Left kidney (tissue), 8 donors: ENCODE measurements at places on chromosomes 12 and 14.

DNA sequence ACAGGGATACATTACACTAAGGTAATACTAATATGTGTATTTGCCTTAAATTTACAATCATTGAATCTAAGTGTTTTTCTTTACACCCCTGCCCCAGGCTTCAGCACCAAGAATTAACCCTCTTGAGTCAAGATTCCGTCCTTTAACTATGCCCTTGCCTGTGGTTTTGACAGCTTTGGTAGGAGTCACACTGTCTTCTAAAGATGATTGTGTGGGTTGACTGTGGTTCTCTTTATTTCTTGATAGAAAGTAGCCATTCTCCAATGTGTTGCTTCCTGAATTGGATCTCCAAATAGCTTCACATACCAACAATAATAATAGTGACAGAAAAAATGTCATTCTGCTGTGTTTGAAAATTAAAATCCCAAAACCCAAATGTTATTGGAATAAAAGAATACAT is 3.6 kb downstream of the CLEC7A start:
- no peak for DNase-seq

DNA sequence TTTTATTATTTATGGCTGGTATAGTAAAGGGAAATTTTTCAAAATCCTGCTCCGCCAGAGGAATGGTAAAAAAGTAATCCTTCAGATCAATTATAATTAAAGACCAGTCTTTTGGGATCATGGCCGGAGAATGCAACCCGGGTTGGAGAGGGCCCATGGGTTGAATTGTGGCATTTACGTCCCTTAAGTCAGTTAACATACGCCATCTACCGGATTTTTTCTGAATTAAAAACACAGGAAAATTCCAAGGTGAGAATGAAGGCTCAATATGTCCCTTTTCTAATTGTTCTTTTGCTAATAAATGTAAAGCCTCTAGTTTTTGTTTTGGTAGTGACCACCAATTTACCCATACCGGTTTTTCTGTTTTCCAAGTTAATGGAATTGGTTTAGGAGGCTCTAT is 602.8 kb downstream of the ALG10 start:
- no peak for DNase-seq

- DNase-seq, result no peak
Measured at GRCh38 chr12:74971201-74971600, 238.4 kb downstream of the KCNC2 start.

DNA sequence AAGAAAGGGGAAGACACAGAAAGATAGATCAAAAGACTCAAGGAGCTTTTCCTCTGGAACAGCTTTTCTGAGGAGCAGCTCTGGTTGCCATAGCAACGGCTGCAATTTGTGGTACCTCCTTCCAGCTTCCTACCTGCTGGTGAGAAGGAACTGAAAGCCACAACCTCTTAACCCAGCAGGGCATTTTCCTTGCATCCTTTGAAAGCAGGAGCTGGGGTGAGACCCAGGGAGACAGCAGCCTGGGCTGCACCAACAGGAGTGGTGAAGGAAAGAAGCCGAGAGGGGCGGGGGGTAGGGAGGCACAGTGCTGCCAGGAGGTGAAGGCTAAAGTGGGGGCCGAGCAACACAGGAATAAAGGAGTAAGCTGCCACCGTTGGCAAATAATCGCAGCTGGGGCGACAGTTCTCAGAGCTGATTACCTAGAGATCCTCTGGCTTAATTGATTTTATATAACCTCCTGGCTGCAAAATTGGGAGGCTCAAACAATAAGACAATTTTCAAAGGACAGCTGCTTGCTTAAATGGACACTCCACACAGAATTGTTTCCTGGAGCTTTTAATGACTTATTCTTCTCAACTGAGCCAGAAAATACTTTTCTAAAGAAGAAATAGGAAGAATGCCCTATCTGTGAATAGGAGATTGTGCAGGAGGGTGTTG is 129.4 kb downstream of the RPAP3 start:
- DNase-seq, result no peak

DNA sequence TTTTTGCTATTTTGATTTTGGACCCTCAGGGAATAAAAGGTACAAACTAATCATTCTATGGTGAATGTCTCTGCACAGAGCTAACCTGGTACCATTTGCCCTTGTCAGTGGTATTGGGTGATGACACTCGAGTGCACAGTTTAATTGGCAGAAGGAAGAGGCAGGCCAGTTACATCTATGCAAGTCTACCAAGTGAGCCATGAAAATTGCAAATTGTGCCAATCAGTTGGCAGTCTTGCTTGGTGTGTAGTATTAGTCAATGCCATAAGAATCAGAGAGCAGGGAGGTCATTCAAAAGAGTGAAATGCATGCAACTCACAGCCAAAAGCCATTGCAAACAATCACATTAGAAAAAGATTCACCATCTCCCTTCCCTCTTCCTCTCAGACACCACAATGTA is 479.6 kb downstream of the ADAMTS20 start:
- DNase-seq, result no peak

DNA sequence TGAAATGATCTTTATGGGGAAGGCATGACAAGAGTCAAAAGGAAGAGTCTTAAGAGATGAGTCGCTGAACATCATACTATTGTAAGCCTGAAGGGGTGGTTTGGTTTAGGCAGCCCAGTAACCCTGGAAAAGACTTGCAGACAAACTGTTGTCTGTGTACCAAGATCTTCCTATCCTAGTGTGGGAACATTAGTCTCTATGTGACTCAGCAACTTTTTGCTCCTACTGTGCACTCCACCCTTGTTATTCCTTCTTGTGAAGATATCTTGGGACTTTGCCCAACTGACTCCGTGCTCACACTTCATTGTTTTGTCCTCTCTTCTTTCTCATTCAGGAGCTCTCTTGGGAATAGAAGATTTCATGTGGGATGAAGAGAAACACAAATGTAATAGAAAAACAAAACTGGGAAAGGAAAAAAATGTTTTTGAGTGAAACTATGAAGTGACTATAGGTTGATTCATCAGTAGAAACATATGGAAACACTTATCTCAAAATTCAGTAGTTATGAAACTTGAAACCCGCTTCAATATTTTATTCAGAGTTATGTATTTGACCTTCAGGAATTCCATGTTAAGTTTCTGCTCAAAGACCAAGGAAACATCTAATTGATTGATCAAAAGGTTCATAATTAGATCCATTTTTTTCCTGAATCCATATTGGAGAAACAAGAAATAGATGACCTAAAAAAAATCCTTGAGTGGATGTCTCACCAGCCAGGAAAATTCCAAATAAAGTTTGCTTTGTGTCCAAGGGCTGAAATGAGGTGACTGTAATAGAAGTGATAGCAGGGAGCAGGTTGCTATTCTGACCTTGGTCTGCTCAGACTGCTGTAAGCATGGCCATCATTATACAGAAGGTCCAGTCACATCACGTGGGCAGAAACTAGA is 67.2 kb downstream of the BTG1 start:
- DNase-seq, result no peak

DNA sequence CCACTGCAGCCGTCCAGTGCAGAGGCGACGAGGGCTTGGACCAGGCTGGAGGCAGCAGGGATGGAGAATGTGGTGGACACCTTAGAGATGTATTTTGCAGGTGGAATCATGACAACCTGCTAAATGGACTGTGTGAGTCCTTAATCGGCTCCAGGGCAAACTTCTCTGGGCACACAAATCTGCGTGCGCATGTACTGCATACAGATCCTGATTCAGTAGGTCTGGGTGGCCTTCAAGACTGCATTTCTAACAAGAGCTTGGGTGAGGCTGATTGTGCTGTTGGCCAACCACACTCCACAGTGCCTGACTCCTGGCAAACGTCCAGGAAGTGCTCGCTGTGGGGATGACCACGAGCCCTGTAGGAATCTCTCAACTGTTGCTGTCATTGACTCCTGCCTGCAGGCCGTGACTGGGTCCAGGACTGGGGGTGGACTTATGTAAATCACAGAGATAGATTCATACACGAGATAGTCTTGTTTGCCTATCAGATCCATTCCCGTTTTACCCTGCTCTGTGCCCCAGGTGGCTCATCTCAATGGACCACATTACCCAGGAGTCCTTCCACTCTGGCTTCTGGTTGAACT is 27.2 kb downstream of the JDP2 start:
- DNase-seq, result no peak

DNA sequence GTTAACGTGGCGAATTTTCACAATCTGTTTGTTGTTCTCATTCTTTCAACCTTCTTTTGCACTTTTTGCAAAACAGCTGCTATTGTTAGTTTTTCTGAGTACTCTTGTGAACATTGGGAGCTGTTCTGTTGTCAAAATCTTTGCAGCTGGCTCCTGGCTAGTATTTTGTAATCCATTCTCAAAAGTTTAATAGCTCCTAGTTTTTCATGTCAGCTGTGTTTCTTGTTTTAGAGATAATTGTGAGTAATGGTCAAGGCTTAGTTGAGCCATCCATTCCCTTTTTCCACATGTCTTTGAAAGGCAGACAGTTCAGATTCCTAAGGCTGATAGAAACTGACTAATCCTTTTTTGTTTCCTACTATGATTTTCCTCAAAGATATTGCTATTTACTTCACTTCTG is 39.1 kb upstream of the CRADD start:
- no peak for DNase-seq

GRCh38 chr12:13099066-13099843 is 4.2 kb downstream of the GSG1 start:
- no peak for DNase-seq

DNA sequence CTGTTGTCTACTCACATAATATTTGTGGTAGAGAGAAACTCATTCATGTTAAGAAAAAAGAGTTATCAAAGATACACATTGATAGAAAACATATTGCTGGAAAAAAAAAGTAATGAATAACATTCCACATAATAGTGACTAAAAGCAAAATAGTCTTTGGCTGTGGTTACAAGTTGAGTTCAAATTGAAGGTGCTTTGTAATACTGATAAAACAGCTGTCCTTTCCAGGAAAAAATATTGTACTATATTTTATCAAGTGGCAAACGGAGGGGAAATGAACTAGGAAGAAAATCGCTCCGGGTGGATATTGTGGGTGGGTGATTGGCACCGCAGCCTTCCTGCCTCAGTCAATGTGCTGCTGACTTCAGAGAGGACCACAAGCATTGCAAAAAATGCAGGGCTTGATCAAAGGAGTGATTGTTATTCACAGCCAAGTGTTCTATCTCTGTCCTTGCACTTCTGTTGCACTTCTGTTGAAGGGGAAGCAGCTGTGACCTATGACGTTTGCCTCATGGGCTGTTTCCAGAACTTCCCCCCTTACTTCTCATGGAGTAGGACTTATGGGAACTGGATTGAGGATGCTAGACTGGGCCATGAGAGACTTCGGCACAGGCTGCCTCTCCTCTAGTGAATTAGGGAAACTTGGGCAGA is 114.4 kb downstream of the VRK1 start:
- no peak for DNase-seq

- no peak for DNase-seq
Measured at GRCh38 chr14:56023661-56024081, 94.5 kb upstream of the PELI2 start.

GRCh38 chr12:45446013-45446412 is 230.1 kb downstream of the ANO6 start:
- no peak for DNase-seq

- no peak for DNase-seq
Measured at GRCh38 chr12:14810953-14811483, 3.0 kb downstream of the SMCO3 start.
